Suppressor macrophage treated with lipopolysaccharide for 4 hours (primary cell): ENCODE measurements at places on chromosomes 13 and 19.

DNA sequence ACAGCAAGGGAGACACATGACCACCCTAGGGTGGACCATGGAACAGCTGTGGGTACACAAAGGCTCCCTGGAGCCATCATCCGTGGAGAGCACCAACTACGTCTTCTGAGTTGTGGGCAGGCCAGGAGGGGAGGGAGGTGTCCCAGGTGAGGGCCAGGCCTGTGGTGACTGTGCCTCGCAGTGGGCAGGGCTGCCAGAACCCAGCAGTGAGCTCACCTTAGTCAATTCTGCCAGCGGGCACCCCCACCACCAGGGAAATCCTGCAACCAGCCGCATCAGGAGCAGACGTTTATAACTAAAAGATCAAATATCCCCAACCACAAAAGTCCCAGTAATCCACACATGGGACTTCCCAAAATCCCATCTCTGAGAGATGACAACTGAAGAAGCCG lies 19.6 kb downstream of the ELL start:
- DNase-seq, result no peak

- no peak for DNase-seq
These were observed 108.1 kb downstream of the GADD45B start for GRCh38 chr19:2584002-2584401.

DNA sequence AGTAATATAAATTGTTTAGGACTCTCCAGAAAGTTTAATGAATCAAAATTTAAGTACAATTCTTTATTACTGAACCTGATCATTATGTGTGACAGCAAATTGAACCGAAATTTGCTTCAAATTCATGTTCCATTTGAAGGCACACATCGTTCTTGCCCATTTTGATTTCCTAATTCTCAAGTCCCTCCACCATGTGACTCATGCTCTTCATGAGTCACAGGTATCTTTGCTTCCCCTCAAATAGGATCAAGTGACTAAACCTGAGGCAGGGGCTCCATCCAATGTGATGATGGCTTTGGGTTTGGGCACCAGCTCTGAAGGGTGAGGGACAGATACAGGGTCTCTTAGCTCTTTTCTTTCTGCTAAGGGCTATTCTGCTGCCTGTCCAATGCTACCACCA lies 86.1 kb downstream of the THSD1 start:
- DNase-seq, result no peak

- DNase-seq, result no peak
These were observed 418.2 kb downstream of the KLF12 start for GRCh38 chr13:73715911-73716510.

DNA sequence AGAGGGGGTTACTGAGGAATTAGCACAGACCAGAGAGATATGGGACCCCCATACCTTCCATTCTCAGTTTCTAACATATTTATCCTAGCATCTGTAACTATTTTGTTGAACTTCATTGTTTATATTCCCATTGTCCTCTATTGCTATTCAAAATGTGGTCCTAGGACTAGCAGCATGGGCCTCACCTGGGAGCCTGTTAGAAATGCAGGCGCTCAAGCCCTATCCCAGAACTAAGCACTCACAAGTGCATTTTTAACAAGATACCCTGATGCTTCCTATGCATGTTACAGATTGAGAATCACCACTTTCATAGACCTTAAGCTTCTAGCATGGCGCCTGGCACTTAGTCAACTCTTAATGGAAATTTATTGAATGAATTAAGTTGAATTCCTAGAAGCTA lies 58.3 kb upstream of the TDRD3 start:
- DNase-seq, result no peak

DNA sequence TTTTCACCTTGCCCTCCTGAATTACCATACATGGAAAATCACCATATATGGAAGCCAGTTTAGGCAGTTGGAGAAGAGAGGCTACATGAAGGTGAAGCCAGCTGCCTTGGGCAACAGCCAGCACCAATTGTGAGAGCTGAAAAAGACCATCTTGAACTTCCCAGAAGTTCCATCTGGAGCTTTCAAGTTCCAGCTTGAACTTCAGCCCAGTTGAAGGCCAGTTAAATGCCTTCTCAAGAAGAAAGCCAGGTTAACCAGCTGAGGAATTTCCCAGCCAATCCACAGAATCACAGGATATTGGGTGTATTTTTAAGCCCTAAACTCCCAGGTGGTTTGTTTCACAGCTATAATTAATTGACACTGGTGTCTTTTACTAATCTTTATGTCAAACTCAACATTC lies 713.6 kb upstream of the MIR17HG start:
- DNase-seq, result no peak

DNA sequence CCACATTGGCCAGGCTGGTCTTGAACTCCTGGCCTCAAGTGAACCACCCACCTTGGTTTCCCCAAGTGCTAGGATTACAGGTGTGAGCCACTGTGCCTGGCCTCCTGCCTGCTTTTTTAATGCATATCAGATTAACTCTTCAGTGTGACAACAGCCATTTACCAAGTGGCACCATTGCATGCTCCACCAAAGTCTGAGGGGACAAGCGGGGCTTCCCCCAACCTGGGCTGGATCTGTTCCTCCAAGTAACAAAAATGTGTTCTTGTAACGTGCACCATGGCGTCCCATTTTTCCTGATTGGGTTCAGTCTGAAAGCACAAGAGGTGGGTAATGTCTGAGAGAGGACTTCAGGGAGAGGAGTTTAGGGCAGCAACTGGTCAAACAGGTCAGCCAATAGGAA lies 77.8 kb downstream of the TEX29 start:
- DNase-seq, result no peak

DNA sequence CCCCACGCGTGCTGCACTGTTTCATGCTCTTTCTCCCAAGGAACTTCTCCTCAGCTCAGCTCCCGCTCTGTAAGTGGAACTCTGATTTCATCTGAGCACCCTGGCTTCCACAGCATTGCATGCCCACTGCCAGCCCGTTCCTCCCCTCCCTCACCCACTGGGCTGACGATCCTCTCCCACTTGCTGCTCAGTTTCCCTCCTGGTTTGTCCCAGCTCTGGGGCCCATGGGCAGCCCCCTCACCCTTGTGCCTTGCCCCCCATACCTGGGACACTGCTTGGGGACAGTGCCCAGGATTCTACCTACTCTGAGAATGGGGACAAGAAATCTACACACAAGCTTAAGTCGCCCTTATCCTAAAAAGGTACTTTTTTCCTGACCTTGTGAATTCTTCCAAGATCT lies 115.9 kb upstream of the C1QTNF9B start:
- DNase-seq, result no peak
